ENCODE measurements at places on chromosomes 2 and 18.

- no peak for DNase-seq
Measured at GRCh38 chr18:72086421-72086820, 457.7 kb downstream of the CBLN2 start.

DNA sequence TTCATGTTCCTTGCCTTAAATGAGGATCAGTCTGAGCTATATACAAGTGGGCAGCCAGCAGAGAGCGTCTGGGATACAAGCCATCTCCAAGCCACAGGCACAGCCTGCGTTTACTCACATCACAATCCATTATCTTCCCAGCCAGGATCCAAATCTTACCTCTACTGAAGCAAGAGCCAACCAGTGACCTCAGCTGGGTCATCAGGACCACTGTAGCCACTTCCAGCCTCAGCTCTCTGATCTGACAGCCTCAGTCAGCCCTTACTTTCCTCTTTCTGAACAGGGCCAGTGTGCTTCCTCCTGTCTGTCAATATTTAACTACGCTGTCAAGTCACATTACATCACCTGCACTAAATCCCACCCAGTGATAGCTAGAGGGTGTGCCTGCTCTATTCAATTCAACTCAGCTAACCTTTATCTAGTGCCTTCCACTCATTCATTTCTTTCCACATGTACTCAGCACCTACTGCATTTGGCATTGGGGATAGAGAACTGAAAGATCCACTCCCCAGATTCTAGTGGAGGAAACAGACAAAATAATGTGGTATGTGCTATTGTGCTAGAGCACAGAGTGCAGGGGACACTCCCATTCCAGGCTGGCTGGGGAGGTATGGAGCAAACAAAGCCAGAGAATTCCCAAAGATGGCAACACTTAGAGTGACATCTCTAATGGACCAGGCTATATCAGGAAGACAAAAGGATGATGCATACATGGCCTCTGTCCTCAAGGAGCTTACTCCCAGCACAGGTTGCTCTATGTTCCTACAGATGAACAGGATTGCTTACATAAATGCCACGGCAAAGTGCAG, 146.5 kb downstream of the NCKAP5 start:
- DNase-seq, result no peak

GRCh38 chr2:7358865-7359447, 441.7 kb downstream of the RNF144A start:
- DNase-seq, result no peak

- no peak for DNase-seq
Measured at GRCh38 chr2:134306521-134306920, 52.6 kb downstream of the MGAT5 start.

DNA sequence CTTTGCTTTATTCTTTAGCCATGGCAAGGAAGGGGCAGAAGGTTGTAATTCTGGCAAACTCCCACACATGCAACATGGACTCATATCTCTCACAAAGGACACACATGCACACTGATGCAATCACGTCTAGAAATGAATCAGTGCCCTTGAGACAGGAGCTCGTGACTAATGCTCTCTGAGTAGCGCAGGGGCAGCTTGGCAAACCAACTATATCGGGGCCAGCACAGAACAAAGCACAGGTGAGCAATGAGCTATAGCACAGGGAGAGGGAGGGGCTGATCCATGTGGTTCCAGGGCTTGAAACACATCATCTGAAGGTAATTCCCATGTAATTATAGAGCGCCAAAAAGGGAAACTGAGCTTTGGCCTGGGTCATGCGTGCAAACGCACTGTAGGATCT, 165.2 kb upstream of the KLF7 start:
- peak; percentile 93 for DNase-seq

- DNase-seq, result no peak
Measured at GRCh38 chr2:84832772-84833461, 48.0 kb downstream of the TRABD2A start.

DNA sequence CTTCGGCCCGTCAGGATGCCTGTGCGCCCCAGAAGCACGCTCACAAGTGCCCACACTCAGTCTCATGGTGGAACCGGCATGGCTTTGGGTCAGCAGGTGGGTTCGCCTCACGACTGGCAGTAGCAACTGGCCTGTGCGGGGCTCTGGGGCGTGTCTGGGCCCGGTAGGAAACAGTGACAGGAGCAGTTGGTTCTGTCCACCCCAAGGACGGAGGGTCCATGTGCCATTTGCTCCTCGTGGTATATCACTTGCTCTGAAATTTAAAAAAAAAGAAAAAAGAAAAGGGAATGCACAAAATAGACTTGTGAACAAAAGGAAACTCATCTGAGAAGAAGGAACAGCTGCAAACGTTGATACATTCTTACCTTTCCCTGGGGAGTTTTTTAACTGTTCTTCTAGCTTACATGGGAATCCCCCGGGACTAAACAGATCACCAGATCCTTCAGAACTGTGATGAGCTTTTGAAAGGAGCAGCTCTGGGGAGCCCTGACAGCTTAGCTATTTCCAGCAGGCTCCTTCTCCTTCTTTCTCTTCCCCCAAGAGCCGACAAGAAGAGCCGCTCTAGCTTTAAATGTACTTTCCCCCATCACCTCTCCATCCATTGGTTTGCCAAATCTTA, 42.8 kb downstream of the TRAPPC12 start:
- DNase-seq, result no peak

- peak; percentile 65 for DNase-seq
Measured at GRCh38 chr18:3245853-3246634, 1.6 kb upstream of the MYL12A start.

GRCh38 chr2:233384015-233384414, 29.7 kb downstream of the DGKD start:
- no peak for DNase-seq

DNA sequence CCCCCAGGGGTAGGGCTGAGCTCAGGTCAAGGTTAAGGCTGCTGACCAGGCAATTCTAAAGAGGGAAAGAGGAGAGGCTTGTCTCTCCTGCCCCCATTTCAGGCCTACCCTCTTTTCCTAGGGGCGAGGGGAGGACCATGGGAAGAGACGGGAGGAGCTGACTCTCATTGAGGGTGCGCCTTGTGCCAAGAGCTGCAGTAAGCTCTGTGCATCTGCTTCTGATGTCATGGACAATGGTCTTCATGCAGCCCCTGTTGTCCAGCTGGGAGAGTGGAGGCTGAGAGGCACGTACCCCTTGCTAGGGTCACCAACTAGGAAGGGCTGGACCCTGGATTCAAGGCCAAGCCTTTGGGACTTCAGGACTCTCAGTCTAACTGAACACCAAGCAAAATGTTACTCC, 45.2 kb downstream of the PTGR3 start:
- DNase-seq, result no peak

- DNase-seq, result no peak
Measured at GRCh38 chr18:12012697-12013096, 31.4 kb downstream of the IMPA2 start.

- DNase-seq, result no peak
Measured at GRCh38 chr2:45008296-45009129, 739 bp downstream of the SIX2 start.

- no peak for DNase-seq
Measured at GRCh38 chr2:237131749-237132533, 46.3 kb downstream of the COPS8 start.

DNA sequence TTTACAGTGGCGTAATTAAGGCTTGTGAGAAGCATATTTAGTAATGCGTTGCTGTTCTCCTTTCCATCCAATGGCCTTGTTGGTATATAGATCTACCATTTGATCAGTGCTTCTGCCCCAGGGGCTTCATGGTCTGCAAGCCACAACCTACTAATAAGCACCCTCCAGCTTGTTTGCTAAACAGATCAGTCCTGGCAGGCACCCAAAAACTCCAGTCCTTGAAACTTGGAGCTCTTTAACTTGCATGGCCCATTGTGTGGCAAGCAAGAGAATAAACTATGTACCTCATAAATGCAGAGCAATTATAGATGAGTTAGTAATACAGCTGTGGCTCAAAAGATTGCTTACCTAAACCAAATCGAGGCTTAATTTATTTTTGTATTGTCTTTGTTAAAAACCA, 158.5 kb downstream of the FTCDNL1 start:
- DNase-seq, result no peak

DNA sequence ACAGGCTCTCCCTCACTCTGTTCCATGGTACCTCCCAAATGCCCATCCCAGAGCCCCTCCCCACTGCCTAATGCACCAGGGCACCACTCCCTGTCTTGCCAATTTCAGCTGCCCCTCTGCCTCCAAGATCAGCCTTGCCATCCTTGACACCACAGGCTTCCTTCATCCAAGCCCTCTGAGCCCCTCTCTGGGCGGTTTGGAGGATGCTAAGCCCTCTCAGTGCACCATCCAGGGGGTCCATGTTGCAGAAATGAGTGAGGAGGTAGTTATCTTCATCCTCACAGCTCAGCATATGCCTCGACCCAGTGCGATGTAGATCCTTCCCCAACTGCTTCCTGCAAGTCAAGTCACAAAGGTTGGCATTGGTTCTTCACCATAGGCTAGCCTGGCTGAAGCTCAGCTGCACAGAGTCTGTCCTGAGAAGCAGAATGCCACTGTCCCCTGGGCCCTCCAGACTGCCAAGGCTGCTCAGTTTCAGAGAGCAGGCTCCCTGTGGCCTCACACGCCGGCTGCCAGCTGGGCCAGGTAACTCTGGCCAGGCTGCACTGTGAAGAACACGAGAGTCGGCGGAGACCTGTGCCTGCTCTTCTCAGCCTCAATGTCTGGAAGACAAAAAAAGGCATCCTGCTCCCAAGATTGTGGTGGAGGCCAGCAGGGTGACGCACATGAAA, 9.9 kb upstream of the MAP3K2 start:
- DNase-seq, result no peak

DNA sequence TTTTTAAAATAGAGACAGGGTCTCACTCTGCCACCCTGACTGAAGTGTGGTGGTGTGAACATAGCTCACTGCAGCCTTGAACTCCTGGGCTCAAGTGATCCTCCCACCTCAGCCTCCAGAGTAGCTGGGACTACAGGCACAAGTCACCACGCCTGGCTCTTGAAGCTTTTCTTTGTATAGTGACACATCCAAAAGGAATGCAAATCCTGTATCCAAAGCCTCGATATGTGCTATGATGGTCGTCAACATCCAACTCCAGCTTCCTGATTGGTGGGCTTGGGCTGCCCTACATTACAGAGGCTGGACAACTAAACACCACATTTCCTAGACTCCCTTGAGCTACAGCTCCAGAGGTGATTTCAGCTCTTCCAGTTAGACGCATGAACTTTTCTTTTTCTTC, 101.7 kb upstream of the PGAP1 start:
- no peak for DNase-seq

GRCh38 chr2:127853671-127854070, 4.3 kb downstream of the POLR2D start:
- DNase-seq, result no peak

DNA sequence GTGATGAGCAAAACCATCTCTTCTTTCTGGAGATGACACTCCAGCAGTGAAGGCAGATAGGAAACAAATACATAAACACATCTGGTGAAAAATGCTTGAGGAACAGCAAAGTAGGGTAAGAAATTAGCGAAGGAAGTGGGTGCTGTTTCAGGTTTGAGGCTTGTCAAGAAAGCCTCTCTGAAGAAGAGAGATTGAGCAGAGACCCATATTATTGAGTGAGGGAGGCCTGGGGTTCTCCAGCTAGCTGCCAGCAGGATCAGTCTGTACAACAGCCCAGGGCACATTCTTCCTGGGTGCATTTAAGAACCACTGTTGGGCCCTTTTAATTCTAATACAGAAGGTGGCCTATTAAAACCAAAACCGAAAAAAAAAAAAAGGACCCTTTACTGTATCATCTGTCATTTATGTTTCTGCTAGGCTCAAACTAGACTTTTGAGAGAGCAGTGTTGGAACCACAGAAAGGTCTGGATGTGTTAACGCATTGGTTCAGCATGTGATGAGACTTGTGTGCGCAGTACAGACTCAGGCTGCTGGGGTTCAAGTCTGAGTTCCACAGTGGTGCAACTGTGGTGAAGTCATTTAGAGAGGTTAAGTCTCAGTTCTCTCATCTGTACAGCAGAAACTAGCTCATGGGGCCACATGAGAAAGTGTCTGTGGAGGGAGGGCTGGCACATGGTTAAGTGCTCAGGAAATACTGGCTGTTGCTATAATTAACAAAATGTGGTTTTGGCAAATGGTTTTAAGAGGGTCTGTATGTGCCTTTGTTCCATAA, 28.9 kb downstream of the MGAT5 start:
- DNase-seq, result no peak

- no peak for DNase-seq
Measured at GRCh38 chr2:105852066-105852465, 107.4 kb downstream of the NCK2 start.

DNA sequence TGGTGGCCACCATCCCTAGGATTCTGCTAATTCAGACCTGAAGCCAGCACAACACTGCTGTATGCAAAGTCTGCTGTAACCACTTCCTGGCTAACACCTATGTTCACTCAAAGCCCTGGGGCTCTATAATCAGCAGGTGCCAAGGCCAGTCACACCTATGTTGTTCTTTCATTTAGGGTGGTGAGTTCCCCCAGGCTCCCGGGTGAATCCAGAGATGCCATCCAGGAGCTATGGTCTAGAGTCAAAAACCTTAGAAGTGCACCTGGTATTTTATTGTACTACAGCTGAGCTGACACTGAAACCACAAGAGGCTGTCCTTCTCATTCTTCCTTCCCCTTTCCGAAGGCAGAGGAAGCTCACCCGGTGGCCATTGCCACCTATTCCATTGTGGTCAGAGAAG, 46.2 kb upstream of the CCDC141 start:
- DNase-seq, result no peak

- peak; percentile 60 for DNase-seq
Measured at GRCh38 chr2:64653109-64654062, at the start of gene SERTAD2. Gene SERTAD2 (minus strand): TSS chr2:64653913. CDS start chr2:64636871, 17,042 bp downstream.

DNA sequence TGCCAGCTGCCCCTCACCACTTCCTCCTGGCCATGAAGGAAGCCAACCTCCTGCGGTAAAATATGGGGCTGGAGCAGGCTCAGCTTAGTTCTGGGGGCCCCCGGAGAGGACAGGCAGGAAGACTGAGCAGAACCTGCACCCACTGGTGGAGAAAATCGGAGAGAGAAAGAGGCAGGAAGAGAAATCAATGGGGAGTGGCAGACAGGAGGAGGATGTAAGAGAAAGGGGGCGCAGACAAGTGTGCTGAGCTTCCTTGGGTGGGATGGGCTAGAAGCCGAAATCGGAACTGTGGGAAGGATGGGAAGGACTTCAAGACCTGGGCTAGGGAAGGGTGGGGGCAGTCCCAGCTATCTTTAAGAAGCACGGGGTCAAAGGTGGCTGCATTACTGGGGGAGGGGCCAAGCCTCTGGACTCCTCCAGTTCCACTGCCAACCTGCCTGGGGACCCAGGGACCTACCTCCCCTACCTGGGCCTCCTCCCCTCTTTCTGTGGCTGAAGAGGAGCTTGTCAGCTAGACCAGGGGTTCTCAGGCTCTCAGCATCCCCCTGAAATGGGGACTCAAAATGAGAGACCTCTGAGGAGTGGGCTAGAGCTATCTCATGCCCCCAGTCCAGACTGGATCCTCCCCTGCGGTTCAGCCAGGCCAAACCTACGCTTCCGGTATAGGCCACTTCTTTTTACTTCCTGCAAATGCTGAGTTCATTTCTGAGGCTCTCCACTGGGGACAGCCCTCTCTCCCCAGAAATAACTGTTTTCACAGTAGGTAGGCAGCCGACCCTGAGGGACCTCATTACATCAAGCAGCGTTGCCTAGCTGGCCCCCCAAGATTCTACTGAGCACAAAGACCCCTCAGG, 33.6 kb upstream of the B3GNT7 start:
- no peak for DNase-seq

- DNase-seq, result no peak
Measured at GRCh38 chr18:28342231-28342630, 165.3 kb upstream of the CDH2 start.

Measured in GM04504 (cell line).